ENCODE measurements at places on chromosomes 16 and 17. TPM values are rescaled to one million over a fixed set of nuclear protein-coding genes. Genes with fewer than 3 reads are reported as not detected.

The TBC1D3 gene
- total RNA-seq: not detected

The TNFSF13 gene
- total RNA-seq: 1.2 TPM

The CAPNS2 gene
- not detected for total RNA-seq

The CMTM1 gene
- 0.59 TPM for total RNA-seq

The TMEM204 gene
- 12.9 TPM for total RNA-seq
